ENCODE measurements at places on chromosomes 16 and 17. TPM values are rescaled to one million over a fixed set of nuclear protein-coding genes. Genes with fewer than 3 reads are reported as not detected.
A peak's percentile ranks its signal among the peaks of the same experiment; 100 is the strongest.

DNA sequence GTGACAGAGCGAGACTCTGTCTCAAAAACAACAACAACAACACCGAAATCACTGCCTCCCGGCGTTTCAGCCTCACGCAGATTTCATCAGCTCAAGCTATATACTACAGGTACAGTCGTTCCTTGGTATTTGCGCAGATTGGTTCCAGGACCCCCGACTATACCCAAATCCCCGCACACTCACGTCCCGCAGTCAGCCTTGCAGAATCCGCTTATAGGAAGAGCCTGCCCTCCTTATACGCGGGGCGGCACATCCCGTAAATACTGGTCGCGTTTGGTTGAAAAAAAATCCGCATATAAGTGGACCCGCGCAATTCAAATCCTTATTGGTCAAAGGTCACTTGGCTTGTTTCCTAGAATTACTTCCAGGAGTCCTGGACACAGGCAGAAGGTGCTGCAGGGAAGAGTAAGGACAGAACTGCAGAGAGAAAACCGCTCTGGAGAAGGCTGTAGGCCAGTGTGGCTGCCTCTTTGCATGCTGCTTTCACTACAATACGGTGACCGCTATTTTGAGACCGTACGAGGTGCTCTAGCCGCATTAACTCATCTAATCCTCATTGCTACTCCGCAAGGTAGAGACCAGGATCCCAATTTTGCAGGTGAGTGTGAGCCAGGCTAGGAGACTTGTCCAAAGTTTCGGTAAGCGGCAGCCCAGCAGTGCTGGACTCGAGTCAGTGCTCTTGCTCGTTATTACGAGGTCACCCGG, 718 bp downstream of the NDUFAB1 start:
- DNase-seq: no peak

- peak; percentile 37 for DNase-seq
Observed at GRCh38 chr17:59001158-59001814, 105.4 kb downstream of the TRIM37 start.

Gene SMYD4
- 6.5 TPM for polyA plus RNA-seq

DNA sequence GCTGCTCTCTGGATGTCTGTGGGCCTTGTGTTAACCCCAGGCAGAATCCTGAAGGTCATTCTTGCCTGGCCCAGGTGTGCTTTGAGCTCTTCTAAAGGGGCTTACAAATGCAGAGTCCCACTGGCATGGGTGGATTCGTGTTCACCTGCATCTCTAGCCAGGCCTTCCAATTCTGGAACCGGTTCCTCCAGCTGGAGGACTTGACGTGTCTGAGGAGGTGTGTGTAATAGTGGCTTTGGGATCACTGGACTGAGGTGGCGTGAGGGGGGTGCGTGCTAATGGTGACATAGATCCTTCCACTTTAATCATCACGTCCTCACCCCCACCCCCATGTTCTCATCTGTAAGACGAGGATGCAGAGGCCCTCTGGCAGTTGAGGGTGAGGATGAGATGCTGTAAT, 4.8 kb downstream of the GSE1 start:
- no peak for DNase-seq

- DNase-seq: no peak
Observed at GRCh38 chr17:32943647-32944191, 15.8 kb downstream of the TMEM98 start.

DNA sequence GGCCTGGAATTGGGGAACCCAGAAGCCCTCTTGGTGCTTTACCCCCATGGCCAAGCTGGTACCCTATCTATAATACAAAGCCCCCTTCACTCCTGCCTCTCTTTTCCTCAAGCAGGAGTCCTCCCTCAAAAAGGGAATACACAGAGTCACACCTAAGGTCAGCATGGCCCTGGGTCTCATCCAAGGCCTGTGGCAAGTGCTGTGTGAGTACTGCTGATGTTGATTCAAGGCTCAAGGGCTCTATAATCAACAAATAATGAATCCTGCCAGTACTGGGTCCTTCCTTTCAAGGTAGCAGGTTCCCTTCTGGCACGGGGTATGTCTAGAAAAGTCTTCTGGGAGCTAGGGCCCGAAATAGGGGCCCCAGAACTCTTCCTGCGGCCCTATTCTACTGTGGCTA, 187.3 kb downstream of the CYB561 start:
- DNase-seq: no peak

Gene FSCN2
- 0.28 TPM for polyA plus RNA-seq

- DNase-seq: no peak
Observed at GRCh38 chr16:58501242-58502131, 1.5 kb downstream of the NDRG4 start.

GRCh38 chr16:70345840-70346239, 863 bp upstream of the DDX19A start:
- no peak for DNase-seq

Gene GRAPL
- 1.5 TPM for polyA plus RNA-seq

Gene CORO1A
- 6.4 TPM for polyA plus RNA-seq

- no peak for DNase-seq
Observed at GRCh38 chr16:16083421-16084156, 134.2 kb downstream of the ABCC1 start.

DNA sequence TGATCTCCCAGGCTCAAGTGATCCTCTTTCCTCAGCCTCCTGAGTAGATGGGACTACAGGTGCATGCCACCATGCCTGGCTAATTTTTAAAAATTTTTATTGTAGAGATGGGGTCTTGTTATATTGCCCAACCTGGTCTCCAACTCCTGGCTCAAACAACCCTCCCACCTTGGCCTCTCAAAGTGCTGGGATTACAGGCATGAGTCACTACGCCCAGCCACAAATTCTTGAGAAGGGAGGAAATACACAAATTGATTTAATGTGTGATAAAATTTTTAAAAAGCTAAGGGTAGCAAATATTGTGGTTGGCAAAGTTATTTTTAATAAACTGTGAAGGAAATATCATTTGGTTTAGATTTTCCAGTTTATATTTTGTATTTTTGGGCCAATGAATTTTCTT, 9.6 kb downstream of the ITGAD start:
- DNase-seq: no peak

- DNase-seq: no peak
Observed at GRCh38 chr17:8375738-8376259, 705 bp downstream of the KRABD2 start.

DNA sequence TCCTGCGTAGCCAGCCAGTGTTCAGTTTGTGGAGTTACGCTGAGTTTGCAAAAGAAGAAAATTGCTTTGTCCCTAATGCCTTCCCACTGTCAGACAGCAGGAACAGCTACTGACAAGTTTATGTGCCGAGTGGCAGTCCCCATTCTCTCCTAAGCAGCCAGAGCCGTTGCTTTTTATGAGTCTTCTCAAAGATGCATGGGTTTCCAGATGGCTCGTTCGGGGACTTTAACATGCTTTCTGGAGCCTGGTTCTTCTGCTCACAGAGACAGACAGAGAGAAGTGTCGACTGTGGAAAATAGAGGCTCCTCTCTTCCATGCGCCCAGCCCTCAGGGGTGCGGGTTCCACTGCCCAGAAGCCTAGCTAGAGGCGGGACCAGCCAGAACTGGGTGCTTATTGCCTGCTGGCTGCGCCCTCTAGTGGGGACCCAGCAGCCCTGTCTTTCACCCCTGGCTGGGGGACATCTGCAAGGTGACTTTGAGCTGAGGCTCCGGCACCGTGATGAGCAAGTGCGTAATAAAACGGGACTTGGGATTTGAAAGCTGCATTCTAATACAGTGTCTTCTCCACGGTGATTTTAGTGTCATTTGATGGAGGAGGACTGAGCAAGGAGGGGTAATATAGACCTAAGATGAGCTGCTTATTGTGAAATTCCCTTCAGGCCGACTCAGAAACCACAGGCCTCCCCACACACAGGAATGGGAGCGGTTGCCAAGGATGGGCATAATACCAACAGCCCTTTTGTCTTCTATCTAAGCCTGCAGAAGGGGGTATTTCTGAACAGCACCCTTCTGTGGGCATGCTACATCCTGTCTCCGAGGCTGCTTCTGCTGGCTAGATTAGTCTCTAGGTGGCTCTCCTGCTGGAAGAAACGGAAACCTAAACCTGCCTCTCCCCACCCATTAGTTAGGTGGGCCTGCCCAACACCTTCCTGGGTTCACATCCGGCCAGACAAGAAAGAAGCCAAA, 73.1 kb downstream of the CCDC182 start:
- peak; percentile 82 for DNase-seq

- DNase-seq: no peak
Observed at GRCh38 chr16:8948831-8949230, 14.9 kb downstream of the USP7 start.

Gene GGA2
- 17.9 TPM for polyA plus RNA-seq

- no peak for DNase-seq
Observed at GRCh38 chr16:48526058-48526957, 83.7 kb downstream of the N4BP1 start.

- no peak for DNase-seq
Observed at GRCh38 chr16:64702415-64702814, 419.4 kb downstream of the CDH11 start.

Gene CA7
- polyA plus RNA-seq: not detected

Gene HAGHL
- polyA plus RNA-seq: 44.2 TPM

Gene SMPD3
- polyA plus RNA-seq: 0.07 TPM

- DNase-seq: no peak
Observed at GRCh38 chr17:80882323-80882722, 109.3 kb upstream of the CHMP6 start.

DNA sequence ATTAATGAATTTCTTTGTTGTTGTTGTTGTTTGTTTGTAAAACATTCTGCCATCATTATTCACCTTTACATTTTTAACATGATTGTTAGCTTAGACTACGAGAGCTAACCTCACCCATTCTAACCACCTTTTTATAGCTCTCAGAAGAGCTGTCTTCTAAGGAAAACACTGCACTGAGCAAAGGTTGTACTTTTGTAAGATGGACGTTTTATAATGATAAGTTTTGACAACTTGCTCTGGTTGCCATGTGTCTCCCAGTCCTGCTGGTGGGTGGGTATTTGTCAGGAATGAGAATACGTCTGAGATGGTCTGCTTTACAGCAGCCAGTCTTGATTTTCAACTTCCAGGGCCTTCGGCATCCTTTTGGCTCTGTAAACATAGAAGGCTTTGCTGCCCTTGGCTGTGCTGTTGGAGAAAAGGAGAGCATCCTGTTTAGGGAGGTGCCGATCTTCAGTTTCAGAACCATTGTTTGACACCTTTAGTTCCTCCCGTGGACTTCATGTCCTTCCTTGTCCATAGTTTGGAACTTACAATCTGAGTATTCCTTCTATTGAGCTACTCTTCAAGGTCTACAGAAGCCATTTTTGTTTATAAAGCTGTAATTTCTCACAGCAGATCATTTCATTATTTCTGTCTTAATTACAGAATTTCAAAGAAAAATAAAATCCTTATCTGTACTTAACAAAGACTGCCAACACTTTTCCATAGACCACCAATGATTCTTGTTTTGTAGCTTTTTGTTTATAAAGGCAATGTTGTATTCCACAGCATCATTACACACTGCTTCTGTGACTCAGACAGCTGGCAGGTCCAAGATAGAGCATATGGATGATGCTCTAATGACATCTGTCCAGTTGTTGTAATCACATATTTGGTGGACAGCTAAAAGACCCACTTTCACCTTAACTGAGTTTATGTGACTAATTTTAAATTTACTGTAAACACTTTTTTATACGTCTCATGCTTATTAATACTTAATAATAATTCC, 270.1 kb upstream of the TBX2 start:
- DNase-seq: no peak

Gene CASKIN1
- polyA plus RNA-seq: 0.37 TPM

Gene CIAO2B
- 265 TPM for polyA plus RNA-seq

GRCh38 chr16:65083164-65083857, 38.6 kb downstream of the CDH11 start:
- no peak for DNase-seq

Gene VTN
- polyA plus RNA-seq: 16.9 TPM

GRCh38 chr17:50095626-50096037, 481 bp downstream of the PDK2 start:
- DNase-seq: no peak

Gene CDRT15L2
- polyA plus RNA-seq: not detected

Gene CD300A
- 1.5 TPM for polyA plus RNA-seq

Gene ZG16
- polyA plus RNA-seq: 0.04 TPM

GRCh38 chr17:183021-183420, 1.6 kb upstream of the DOC2B start:
- DNase-seq: no peak

DNA sequence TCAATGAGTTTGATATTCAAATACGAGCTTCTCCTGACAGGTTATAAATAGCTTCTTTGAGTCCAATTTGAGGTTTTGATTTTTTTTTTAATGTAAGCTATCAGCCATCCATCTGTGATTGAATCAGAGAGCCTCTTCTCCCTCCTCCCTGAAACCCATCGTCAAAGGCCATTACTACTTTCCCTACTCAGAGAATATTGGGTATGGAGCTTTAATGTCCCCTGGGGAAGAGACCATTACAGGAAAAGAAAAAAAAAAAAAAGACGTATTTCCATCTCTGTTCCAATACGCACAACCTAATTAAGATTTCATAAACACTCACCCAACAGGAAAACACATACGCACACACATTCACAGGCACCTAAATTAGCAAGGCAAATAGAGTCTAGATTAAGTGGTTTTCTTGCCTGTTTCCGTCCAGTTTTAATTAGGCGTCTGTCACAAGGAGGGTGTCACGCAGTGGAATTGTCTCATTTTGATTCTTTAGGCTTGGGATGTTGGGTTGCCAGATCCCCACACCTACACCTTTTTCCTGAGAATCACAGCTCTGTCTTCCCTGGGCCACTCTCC, 194.3 kb upstream of the RPL38 start:
- no peak for DNase-seq

- no peak for DNase-seq
Observed at GRCh38 chr17:29760279-29761039, 137.7 kb upstream of the CORO6 start.

DNA sequence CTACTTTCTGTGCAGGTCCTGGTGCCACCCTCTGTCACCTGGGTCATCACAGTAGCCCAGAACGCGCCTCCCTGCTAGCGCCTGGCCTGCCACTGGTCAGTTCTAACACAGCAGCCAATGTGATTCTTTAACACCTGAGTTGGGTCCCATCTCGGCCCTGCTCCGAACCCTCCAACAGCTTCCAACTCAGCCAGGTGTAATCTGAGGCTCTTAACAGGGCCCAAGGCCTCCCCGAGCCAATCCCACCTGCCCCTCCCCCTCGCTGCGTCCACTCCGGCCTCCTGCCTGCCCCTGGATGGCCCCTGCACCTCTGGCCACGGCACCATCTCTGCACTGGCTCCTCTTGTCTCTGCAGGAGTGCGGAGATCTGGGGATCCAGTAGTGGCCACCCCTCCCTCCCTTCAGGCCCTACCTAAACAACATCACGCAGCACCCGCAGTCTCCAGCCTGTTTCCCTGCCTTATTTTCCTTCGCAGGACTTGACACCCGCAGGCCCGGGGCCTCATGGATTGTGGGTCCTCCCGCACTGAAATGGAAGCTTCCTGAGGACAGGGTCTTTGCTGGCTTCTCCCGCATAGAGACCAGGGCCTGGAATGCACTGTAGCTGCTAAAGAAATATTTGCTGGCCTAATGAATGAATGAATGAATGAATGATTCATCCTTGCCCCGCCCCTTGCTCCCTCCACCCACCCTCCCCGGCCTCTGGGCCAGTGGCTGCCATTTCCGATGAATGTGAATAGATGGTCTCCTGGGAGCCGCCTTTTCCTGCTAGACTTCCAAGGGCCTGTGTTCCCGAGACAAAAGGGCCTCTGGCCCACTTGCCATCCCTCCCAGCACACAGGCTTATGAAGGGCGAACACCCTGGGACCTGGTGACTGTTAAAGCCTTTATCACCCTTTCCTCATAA, 174.8 kb upstream of the FOXF1 start:
- DNase-seq: no peak

- peak; percentile 42 for DNase-seq
Observed at GRCh38 chr17:43372273-43372911, 26.4 kb upstream of the ARL4D start.
